ENCODE measurements at places on chromosomes 1 and 21.

- DNase-seq = no peak
Observed at GRCh38 chr1:121517586-121518230, 332.9 kb downstream of the SRGAP2C start.

- DNase-seq = no peak
Observed at GRCh38 chr1:204080163-204080903, 7.4 kb downstream of the SOX13 start.

DNA sequence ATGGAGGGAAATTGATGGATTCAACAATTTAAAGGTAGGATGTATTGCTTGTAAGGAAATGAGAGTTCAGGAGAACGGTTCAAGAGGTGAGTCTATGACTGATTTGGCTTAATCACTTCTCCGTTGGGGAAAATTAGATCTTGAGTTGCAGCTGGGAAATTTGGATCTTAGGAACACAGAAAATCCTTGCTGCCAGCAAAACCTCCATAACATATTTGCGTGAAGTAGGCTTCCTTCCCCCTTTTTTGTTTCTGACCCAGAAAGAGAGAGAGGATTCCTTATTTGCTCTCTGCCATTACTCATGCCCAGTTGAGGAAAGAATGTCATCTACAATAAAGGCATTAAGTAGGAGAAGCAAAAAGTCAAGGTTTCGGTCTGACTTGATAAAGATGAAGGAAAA, 73.5 kb upstream of the PDC start:
- DNase-seq = no peak

- no peak for DNase-seq
Observed at GRCh38 chr1:25807480-25808390, 7.7 kb downstream of the SELENON start.

DNA sequence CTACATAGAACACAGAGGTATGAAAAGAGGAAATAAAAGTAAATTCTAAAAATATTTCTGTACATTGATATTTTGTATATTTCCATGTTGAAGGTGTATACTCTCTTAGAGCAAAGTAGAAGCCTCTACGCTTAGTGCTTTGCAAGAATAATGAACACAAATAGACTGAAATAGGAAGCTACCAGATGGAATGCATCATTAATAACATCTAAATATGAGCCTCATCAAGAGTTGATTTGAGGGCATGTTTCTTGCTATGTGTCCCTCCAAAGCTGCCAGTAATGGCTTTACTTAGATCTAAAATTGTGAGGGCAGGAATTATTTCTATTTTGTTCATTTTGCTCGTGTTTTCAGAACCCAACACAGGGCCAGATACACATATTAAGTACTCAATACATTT, 94.4 kb downstream of the KCNT2 start:
- DNase-seq = no peak

DNA sequence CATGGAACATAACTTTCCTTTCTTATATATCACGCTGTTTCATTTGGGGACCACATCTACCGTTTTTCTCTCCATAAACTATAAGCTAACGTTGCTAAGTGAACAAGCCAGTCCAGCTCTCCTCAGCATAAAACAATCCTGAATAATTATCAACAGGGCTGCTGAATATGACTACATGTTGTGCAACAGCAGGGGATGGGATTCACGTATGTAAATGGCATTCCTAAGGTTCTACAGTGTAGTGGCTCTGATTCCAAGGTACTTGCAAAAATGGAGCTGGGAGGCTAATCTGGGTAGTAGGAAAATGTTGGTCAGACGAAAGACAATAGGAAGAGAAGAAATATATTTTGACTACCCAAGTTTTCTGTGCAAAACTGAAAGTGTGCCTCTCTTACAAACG, 262.8 kb downstream of the RWDD3 start:
- no peak for DNase-seq

DNA sequence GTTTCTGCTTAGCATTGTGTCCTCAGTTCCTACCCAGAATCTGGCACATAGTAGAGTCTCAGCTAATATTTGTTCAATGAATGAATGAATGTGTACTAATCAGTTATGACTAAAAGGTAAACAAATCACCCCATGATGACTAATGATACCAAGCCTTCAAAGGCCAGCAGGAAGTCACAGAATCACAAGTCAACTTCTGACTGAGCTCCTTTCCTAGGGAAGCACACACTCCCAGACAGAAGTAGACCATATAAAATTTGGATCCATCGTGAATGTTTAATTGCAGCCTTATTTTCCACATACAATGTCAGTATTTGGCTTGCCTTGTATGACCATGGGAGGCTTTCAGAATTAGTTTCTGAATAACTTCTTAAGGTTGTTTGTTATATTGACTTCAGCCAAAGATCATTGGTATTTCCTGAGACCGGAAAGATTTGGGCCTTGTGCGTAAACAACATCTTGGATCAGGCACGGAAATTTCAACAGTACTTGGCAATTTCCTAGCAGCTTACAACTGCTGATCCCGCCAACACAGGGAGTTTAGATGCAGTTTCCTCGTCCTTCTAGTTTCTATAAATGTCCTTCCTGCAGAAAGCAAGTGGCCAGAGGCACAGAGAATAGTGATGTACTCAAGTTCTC, 185.9 kb upstream of the ATP1B1 start:
- DNase-seq = no peak

DNA sequence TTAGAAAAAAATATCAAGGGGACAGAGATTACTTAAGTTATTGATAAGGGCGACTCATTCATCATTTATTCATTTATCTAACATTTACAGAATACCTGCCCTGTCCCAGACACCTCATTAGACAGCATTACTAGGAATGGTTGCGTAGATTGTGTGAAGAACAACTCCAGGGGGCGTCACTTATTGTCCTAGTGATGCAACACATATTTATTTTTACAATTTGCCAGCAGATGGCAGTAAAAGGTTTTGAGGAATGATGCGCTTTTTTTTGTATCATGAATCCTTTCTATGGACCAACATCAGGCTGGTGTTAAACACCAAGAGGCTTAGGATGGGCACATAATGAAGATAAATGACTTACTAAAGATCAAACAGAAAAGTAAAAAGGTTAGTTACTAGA, 5.5 kb downstream of the NCAM2 start:
- DNase-seq = no peak

DNA sequence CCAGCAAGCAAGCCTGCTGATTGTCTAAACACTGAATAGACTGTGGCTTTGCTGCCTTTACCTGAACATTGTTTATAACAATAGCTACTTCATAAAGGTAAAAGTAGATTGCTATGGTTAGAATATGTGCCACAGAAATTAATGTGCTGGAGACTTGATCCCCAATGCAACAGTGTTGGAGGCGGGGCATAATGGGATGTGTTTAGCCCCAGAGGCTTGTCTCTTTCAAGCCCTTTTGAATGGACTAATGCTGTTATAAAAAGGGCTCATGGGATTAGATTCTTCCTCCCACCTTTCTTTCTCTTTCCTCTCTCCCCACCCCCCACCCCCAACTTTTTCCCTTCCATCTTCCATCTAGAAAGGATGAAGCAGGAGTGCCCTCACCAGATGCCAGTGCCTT, 80.2 kb upstream of the PPP2R5A start:
- no peak for DNase-seq

GRCh38 chr1:230307213-230307612, 118.9 kb downstream of the PGBD5 start:
- no peak for DNase-seq

GRCh38 chr1:200038981-200039848, 11.7 kb downstream of the NR5A2 start:
- DNase-seq = no peak

- no peak for DNase-seq
Observed at GRCh38 chr21:32520875-32521735, 64.2 kb downstream of the TCP10L start.

DNA sequence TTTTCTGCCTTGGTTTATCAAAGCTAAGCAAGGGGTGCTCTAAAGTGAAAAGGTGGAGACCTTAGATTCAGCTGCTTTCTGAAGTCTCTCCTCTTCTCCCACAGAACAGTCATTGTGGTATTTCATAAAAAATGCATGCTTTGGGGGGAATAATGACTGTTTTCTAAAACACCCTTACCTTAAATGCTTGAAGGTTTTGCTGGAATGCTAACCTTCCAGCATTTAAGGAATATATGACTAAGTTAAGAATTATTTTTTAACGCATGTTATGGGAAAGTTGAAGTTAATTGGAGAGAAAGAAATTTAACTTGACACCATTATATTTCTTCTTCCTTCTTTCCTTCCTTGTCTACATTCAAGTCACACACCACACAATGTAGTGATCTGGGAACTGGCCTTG, 162.5 kb downstream of the ROR1 start:
- no peak for DNase-seq

GRCh38 chr1:108695535-108695934, 3.4 kb downstream of the PRPF38B start:
- no peak for DNase-seq

GRCh38 chr1:20080441-20081352, 10.7 kb downstream of the PLA2G5 start:
- DNase-seq = no peak

All from activated CD8-positive, alpha-beta memory T cell treated with anti-CD3 and anti-CD28 coated beads for 48 hours (primary cell).